IPS DF 19.7 (cell line): ENCODE measurements at places on chromosomes 1 and 21.

DNA sequence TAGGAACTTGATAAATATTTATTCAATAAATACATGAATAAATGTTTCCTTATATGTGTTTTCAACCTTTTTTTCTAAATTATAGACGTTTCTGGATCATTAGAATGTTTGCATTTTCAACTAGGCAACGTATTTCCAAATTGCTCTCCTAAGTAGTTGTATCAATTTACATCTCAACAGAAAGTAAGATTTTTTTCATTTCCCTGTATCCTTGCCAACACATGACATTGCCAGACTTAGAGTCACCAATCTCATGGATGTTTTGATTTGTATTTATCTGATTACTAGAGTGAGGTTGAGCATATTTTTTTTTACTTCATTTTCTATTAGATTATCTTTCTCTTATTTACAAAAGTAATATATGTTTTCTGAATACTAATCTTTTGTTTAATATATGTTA is 22.2 kb upstream of the SMG7 start:
- DNase-seq: no peak

GRCh38 chr1:95117207-95118066 is at the start of gene TLCD4:
TSS of gene TLCD4 (plus strand) at chr1:95117355. CDS start at chr1:95143902, 26,547 bp downstream.
- peak; percentile 12 for DNase-seq

GRCh38 chr1:29279406-29279805 is 43.1 kb downstream of the PTPRU start:
- no peak for DNase-seq

GRCh38 chr1:240329443-240329842 is 237.8 kb downstream of the FMN2 start:
- DNase-seq: no peak

DNA sequence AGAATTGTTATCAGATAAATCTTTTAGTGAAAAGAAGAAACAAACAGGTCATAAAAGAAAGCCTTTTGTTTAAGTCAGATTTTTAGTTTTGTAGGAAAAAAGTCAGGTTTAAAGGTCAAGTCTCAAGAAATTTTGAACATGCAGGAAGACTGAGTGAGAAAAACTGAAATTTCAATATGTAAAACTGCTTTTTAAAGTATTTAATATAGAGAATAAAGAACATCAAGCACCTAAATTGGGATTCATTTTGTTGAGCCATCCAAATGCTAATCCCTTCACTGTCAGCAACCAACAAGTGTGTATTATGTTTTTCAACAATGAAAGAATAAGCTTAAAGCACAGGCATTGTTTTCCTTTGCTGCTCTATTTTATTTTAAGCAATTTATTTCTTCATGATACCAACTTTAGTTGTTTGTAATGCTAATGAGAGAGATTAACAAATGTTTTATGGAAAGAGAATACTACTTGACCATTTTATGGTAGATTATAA is 114.9 kb upstream of the SERTAD4 start:
- no peak for DNase-seq

GRCh38 chr1:15618655-15619525 is 1.6 kb downstream of the DDI2 start:
- no peak for DNase-seq

- no peak for DNase-seq
Observed at GRCh38 chr1:233393926-233394680, 66.6 kb downstream of the MAP3K21 start.

GRCh38 chr1:208234721-208235120 is 9.5 kb downstream of the PLXNA2 start:
- DNase-seq: no peak

GRCh38 chr1:15974855-15975254 is 1.0 kb downstream of the ZBTB17 start:
- DNase-seq: no peak

DNA sequence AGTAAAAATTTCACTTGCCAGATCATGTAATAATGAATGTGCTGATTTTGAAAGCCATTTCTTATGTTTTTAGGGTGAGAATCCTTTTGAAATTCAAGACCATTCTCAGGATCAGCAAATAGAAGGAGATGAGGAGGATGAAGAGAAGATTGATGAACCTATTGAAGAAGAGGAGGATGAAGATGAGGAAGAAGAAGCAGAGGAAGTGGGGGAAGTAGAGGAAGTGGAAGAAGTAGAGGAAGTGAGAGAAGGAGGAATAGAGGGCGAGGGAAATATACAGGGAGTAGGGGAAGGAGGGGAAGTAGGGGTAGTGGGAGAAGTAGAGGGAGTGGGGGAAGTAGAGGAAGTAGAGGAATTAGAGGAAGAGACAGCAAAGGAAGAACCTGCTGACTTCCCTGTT is 32.4 kb downstream of the ZNF326 start:
- DNase-seq: no peak

DNA sequence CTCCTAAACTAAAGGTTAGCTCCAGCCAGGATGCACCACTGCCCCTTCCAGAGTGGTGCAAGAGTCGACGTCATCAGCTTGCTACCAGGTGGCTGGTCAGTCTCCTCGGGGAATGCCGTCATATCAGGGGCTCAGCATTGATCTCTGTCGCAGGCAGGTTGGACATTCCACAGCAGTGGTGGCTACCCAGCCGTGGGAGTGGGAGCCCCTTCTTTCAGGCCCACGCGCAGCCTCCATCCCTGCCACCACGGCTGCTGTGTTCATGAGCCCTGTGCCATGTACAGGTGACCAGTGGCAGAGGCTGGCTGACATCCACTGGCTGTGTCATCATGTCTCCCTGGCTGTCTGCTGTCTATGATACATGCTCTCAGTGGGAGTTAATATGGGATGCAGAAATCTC is 25.5 kb downstream of the IL10RB start:
- DNase-seq: no peak

GRCh38 chr1:222081859-222082258 is 340.0 kb upstream of the DUSP10 start:
- DNase-seq: no peak

GRCh38 chr21:15400905-15401304 is 328.9 kb upstream of the USP25 start:
- no peak for DNase-seq

DNA sequence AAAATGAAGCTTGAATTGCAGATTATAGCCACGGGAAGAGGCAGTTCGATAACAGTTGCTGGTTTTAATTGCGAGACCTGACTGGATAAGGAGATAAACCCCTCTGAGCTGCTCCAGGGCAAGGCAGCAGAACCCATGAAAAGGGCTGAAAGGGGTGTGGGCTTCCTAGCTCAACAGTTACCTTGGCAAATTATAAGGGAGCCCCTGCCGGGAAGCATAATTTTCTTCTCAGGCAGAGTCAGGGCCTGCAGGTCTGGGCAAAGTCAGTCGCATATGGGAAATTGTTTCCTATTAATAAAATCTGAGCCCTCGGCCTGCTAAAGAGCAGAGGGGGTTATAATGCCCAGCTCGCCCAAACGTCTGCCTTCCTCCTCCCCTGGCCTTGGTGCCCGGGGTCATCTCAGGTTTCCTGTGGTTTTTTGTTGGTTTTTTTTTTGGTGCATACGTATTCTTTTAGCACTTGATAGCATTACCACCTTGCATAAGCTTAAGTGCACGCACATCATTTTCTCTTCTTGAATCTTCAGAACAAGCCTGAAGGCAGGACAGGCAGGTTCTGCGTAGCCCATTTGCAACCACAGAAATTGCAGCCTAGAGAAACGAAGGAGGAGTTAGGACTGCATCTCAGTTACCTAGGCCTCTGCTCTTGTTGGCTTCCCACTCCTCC is 33.9 kb upstream of the SELENON start:
- DNase-seq: no peak

- DNase-seq: peak; percentile 50
Observed at GRCh38 chr1:196535727-196536126, 72.5 kb downstream of the KCNT2 start.

GRCh38 chr21:45336870-45337269 is 49.2 kb upstream of the POFUT2 start:
- no peak for DNase-seq

GRCh38 chr1:217274416-217274815 is 356.5 kb downstream of the GPATCH2 start:
- no peak for DNase-seq

GRCh38 chr21:14880922-14881321 is 183.9 kb downstream of the NRIP1 start:
- DNase-seq: no peak

DNA sequence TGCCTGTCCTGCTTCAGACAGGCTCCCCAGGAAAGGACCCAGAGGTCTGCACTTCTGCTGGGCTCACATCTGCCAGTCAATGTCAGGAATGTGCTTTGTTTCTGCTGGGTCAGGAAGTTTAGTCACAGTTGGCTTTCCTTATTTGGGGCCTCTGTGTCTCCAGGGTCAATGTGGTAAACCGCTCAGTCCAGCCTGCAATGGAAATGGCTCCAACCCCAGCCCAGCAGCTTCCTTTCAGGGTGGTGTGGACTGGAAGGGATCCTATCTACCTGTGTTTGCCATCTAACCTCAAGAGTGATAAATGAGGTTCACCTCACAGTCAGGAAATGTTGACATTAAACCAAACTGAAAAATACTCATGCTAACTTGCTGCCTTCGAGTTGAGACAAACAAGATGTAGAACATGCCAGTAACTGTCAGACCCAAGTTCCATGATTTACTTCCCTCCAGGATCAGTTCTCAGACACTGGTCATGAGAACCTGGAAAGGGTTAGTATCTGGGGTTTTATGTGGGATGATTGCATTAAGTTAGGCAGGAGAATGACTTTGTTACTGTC is 20.3 kb downstream of the ENO1 start:
- no peak for DNase-seq

- no peak for DNase-seq
Observed at GRCh38 chr1:60746278-60746791, 336.0 kb upstream of the NFIA start.

DNA sequence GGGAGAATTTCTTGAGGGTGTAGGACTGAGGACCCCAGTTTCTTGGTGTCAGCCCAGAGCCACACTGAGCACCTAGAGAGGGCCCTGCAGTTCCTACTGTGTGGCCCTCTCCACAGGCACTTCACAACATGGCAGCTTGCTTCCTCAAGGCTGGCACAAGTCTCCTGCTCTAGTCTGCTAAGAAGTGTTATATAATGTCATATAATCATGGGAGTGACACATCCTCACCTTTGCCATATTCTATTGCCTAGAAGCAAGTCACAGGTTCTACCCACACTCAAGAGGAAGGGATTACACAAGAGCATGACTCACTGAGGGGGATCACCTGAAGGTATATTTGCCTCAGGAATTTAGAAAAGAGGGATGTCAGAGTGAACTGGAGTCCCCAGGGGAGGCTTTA is 5.5 kb upstream of the SNX27 start:
- DNase-seq: no peak

DNA sequence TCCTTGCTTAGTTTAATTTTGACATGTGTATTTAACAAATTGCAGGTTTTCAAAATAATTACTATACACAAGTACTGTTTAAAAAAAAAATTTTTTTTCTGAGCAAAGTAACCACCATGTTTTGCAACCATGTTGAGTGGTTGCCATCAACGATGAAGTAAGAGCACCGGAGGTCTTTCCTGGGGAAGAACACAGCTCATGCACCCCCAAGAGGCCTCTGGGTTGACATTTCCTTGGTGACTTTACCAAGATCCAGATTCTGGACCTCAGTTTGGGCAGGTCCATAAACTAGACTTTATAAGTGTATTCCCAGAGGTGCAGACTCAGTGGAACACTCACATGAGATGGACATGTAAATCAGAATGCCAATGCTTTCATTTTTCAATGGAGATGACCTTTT is 36.8 kb upstream of the RALGPS2 start:
- no peak for DNase-seq

GRCh38 chr1:92924501-92924900 is 36.8 kb downstream of the DIPK1A start:
- no peak for DNase-seq

- DNase-seq: no peak
Observed at GRCh38 chr1:30109853-30110252, 613.5 kb downstream of the MATN1 start.

DNA sequence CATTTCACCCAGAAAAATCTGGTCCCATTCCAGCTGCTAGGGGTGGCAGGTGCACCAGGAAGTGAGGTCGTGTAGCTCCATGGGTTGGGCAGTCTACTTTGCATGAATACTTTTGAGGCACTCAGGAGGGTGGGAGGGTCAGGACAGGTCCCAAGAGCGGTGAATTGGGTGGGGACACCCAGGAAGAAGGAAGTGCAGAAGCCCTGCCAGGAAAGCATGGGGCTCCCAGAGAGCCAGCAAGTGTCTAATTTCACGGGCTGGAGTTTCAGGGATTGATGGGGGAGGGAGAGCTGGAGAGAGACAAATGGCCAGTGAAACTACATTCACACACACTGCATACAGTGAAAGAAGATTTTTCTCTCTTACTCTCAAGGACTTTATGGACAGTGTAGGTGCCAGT is 137.8 kb downstream of the GALNT2 start:
- no peak for DNase-seq

GRCh38 chr1:235093013-235093695 is 35.5 kb downstream of the TOMM20 start:
- DNase-seq: peak; percentile 75

DNA sequence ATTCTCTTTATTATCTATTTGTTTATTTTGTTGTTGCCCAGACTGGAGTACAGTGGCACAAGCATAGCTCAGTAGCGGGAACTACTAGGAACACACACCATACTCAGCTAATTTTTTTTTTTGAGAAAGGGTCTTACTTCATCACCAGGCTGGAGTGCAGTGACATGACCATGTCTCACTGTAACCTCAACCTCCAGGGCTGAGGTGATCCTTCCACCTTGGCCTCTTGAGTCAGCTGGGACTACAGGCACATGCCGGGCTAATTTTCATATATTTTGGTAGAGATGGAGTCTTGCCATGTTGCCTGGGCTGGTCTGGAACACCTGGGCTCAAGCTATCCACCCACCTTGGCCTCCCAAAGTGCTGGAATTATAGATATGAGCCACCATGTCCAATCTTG is 5.3 kb upstream of the TXNIP start:
- no peak for DNase-seq

DNA sequence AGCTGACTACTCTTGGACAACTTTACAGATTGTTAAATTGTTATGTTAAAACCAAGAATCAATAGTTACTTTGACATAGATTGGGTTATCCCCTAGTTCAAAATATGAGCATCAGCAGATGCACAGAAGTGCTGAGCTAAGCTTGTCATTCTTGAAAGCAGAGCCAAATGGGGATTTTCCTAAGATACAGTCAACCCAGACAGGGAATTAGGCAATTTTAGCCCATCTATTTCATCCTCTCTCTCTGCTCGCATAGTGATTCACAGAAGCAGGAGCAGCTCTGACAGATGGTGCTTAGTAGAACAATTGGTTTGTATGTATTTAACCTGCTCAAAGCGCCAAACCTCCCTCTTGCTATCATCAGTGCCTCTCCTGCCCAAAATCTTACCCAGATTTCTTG is 27.9 kb upstream of the PRRC2C start:
- DNase-seq: no peak

DNA sequence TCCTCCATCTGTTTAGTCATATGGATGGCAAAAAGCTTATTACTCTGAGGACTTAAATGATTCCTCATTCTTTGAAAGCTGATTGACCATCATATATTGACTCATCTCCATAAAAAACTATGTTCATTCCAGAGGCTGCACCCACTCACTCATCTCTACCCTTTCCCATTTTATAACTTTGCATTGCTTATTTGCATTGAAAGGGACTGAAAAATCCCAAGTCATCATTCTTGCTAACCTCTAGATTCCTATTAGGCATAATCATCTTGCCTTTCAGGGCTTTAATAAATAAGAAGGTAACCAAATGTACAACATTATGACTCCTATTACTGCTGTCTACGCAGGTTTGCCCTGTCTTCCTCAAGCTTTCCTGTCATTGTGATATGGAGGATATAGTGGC is 1180.3 kb upstream of the B3GALT2 start:
- DNase-seq: no peak

GRCh38 chr1:174911606-174912005 is 88.1 kb upstream of the CACYBP start:
- no peak for DNase-seq

- DNase-seq: no peak
Observed at GRCh38 chr1:50750021-50750619, 209.9 kb downstream of the FAF1 start.
